ENCODE measurements at places on chromosomes 16 and 17.

DNA sequence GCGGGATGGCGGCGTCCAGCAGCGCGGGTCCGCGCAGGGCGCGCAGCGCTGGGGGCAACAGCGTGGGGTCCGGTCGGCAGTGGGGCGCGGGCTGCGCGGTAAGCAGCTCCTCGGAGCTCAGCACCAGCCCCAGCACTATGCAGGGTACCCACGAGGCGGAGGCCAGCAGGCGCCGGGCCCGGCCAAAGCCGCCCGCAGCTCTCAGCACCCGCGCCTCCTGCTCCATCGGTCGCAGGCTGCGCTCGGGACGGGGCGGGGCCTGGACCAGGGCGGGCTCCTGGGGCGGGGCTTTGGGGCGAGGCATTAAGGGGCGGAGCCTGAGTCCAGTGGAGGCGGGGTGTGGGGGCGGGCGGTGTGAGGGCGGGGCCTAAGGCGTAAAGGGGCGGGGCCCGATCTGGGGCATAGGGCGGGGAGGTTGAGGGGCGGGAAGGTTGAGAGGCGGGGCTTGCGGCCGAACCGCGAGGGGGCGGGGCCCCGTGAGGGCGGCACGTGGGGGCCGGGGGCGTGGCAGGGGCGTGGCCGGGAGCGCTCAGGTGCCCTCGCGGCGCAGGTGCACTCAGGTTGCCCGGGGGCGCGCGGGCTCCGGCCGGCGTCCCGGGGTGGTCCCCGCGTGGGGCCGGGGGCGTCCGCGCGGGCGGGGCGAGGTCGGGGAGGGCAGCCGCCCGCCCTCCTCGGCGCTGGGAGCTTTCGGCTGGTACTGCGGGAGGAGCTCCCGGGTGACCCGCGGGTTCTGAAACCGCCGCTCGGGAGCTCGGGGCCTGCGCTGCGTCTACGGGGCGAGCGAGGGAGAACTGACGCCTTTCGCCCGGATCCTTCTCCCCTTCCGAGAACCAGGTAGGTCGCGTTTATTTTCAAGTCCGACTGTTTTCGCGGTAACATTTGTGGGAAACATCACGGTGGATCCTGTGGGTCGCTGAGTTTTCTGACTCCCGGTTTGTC, 1.4 kb upstream of the SLC22A31 start:
- no peak for DNase-seq

DNA sequence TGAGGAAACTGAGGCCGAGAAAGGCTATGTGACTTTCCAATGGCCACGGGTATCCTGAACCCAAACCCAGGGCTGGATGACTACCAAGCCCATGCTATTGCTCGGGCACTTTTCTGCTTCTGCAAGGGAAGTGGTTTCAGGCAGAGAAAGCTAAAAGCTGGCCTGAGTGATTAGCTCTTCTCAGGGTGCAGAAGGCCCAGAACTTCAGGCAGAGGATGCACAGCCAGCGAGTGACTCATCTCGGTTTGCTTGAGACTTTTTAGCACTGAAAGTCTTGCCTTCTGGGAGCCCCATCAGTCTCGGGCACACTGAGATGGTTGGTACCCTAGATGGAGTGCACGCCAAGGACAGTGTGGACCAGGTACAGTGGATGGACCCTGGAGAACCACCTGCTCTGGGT, 129.5 kb upstream of the SDK2 start:
- no peak for DNase-seq

GRCh38 chr17:17826342-17826713, 10.5 kb downstream of the SREBF1 start:
- DNase-seq, result no peak

GRCh38 chr16:52418201-52418600, 128.7 kb downstream of the TOX3 start:
- no peak for DNase-seq

DNA sequence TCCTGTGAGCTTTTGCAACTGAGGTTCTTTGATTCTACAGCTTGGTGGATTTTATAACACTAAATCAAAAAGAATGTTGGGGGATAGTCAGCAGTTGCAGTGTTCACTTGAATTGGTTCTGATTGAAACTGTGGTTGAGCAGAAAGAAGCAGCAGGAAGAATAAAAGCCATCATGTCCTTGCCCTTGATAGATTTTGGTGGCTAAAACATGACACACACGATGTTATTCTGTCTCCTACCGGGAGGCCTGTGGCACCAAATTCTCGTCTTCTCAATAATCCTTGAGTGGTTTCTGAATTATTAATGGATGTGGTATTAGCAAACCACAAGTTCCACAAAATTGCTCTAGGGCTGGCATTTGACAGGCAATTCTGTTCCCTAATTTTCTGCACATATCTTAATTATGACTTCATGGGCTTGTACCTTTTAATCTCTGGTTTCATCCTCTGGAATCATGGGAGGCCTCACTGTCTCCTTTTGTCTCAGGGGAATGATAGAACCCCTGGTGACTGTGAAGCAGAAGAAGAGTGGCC, 338.2 kb downstream of the SNX29 start:
- no peak for DNase-seq

- DNase-seq, result no peak
Observed at GRCh38 chr17:42055027-42055426, 4.6 kb upstream of the C17orf113 start.

DNA sequence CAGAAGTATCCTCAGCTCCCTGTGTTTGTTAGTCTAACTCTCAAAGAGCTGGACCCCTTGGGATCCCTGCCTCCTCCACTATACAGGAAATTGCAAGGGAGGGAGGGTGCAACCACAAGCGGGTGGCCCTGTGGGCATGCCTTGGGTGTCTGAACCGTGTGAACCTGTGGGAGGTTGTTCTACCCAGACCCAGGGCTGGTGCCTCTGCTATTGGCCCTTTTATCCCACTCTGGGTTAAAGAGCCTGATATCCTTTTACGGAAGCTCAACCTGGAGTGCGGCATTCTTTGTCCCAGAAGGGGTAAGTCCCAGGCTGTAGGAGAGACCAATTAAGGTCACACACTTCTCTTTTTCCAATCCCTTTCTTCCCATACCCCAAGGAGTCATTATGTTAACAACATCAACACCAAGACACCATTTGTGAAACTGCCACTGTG, 53.4 kb downstream of the ARSG start:
- peak; percentile 14 for DNase-seq

- DNase-seq, result no peak
Observed at GRCh38 chr17:49664706-49665211, 13.1 kb downstream of the SPOP start.

- no peak for DNase-seq
Observed at GRCh38 chr16:88778271-88778525, 6.8 kb downstream of the PIEZO1 start.

DNA sequence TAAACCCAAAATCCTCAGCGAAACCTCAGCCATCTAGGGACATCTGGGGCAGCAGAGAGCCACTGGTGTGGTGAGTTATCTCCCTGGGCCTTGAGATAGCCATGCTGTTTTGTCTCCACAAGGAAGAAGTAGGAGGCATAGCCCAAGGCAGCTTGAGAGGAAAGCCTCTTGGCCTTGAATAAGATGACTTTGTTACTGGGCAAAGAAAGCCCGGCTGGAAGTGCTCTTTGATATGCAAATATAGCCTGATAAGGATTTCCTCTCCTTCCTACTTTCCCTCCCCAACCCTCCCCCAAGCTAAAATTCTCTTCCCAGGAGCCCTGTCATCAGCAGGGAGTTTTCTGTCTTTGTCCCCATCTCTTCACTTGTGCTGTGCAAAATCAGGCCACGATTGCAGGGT, 694.4 kb downstream of the MAF start:
- no peak for DNase-seq

DNA sequence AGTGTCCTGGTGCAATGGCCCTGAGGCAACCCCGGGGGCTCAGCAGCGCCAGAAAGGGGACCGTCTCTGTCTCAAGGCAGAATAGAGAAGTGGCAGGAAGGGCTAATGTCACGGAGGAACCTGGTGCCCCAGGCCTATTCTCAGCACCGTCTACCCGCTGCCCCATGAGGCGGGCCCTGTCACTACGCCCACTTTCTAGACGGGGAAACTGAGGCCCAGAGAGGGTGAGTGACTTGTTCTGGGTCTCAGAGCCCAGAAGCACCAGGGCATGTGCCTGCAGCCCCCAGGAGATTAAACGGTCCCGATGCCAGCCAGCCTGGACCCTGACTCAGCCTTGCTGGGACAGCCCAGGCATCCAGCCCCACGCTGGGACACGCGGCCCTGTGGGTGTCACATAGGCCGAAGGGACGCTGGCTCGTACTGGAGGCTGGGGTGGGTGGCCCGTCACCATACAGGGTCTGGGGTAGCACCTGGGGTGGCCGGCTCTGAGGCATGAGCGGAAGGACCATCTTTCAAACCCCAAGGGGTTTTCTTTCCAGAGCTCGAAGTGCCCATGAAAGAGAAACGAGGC, 40.2 kb upstream of the PABPN1L start:
- DNase-seq, result no peak

DNA sequence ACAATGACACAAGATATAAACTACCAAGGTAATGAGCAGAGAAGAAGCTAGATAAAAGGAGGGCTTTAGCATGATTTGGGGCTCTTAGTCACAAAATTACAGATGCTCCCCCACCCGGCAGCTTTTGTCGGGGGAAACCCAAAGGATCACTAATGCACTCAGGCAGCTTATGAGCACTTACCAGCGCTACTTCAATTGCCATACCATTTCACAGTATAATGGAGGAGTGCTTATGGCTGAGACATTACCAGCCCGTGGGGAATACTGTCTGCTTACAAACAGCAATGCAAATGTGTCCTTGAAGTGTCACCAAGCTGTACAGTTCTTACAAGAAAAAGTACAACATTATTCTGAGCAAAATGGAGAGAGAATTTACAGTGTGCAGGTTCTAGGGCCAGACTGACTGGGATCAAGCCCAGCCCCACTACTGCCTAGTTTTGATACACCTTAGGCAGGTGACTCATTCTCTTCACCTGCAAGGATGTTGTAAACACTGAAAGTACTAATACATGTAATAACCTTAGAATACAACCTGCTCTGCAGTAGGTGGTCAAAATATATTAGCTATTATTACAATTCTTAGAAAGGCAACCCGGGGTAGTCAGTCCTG, 16.3 kb downstream of the ANKFY1 start:
- DNase-seq, result no peak

DNA sequence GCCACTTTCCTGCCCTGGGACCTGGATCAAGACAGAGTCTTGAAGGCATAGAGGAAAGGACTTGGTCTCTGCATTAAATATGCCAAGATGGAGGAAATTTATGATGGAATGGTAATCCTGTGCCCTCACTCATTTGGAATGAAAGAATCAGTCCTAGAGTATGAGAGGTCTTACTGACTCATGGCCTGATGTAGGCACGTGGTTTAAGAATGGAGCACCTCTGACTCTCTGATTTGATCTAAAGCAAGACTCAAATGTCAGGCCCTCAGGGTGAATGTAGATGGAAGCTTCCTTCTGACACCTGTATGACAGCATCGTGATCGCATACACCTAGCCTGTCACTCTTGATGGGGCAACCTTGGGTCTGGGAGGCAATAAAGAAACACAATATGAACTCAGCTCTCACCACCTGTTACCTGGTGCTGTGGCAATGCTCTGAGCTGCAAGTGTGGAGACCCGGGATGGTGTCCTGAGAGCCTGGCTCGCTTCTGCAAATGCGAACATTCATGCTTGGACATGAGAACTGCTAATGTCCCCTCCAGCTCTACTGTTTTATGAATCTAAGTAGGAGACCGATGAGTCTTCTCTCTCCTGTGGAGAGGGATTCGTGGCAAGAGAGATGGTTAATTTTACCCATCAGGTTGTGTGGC, 229.9 kb downstream of the ABCC12 start:
- DNase-seq, result no peak

- no peak for DNase-seq
Observed at GRCh38 chr17:79927136-79927661, 88.0 kb upstream of the CBX4 start.

GRCh38 chr16:69544088-69544487, 21.7 kb upstream of the NFAT5 start:
- no peak for DNase-seq

DNA sequence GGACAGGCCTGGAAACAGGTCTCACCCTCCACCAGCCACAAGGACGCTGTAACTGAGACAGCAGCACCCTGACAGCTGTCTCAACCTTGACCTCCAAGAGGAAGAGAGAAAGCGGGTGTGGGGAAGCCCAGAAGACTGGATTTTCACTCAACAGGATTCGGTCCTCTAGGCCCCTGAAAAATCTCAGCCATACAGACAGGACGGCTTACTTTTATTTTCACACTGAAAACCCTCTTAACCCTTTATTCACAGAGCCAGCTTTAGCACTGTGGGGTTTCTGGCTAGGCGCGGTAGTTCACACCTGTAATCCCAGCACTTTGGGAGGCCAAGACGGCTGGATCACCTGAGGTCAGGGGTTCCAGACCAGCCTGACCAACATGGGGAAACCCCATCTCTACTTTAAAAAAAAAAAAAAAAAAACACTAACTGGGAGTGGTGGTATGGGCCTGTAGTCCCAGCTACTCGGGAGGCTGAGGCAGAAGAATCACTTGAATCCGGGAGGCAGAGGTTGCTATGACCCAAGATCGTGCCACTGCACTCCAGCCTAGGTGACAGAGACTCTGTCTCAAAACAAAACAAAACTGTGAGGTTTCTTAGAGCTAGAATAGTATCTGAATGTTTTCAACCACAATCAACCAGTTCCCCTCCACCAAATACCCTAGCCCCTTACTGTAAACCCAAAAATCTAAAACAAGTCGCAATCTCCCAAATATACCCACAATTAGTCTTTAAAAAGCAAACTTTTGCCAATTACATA, 5.3 kb downstream of the ANKRD11 start:
- no peak for DNase-seq

DNA sequence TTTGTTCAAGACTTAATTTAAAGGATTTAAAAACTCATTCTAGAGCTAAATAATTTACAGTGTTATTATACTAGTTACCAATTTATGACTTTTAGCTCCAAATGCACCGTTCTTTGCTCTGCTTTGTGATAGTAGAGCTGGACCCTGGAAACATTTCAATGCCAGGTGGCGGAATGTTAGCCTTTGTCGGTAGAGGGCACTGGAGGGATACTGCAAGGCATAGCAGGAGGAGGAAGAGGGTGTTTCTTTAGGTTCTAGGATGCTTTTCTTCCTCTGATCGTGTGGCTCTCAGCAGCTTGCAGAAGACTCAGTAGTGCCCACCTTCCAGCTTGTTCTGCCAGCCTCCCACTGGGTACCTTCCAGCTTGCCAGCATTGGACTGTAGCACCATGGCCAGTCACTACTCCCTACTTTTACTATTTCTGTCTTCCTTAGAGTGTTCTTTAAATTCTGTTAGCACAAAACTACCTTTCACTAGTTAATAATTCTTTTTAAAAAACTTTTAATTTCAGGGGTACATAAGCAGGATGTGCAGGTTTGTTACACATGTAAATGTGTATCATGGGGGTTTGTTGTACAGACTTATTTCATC, 325.3 kb downstream of the UTP18 start:
- DNase-seq, result no peak

- DNase-seq, result peak; percentile 41
Observed at GRCh38 chr16:74480150-74481029, 59.1 kb upstream of the CLEC18B start.

DNA sequence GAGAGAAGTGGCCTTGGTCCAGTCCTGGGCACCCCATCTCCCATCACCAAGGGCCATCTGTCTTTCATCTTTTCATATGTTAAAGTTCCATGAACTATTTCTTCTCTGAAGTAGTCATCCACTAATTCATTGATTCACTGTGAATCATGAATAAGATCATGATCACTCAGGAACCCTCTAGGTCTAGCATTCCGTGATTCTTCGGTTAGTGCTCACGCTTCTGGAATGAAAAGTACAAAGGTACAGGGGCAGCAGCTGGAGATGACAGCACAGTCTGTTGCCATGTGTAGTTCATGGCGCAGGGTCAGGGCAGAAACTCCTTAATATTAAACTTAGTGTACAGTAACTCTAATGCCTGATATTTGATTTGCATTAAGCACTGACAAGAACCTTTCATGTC, 127.1 kb downstream of the CDH13 start:
- no peak for DNase-seq
